Nucleus accumbens (tissue), 56 donors: ENCODE measurements at places on chromosomes 6 and 20.

- no peak for DNase-seq
Observed at GRCh38 chr20:35030136-35030535, 62.5 kb downstream of the TRPC4AP start.

GRCh38 chr6:147381712-147382111 lies 126.8 kb upstream of the SAMD5 start:
- DNase-seq: no peak

- no peak for DNase-seq
Observed at GRCh38 chr6:160782228-160782627, 80.2 kb downstream of the PLG start.

GRCh38 chr6:133724726-133725125 lies 164.2 kb upstream of the TCF21 start:
- no peak for DNase-seq

DNA sequence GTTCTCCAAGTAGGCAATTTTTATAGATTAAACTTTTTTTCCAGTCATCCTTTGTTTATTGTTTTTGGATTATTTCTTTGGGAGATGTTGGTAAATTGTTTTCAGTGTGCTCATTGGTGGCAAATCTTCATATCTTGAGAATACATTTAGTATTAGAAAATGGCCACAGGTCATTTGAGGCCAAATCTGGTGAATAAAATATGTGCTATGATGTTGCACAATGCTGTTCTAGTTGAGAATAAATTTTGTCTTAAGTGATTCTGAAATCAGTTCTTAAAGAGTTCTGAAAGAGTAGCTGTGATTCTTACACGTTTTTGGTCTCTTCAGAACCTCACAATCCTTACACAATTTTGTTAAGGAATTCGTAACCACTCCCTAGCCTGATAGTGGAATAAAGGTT lies 20.1 kb downstream of the CDKAL1 start:
- no peak for DNase-seq

DNA sequence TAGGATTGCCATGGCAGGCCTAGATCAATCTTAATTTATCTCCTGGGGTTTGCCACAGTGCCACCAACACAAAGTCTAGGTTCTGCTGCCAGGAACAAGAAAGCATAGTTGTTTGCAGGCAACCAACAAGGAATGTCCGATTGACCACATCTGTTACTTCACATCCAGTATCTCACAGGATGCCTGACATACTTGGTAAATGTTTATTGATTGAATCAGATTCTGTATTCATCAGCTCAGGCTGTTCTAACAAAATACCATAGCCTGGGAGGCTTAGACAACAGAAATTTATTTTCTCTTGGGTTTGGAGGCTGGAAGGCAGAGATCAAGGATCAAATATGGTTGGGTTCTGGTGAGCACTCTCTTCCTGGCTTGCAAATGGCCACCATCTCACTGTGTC lies 26.3 kb upstream of the MC3R start:
- no peak for DNase-seq

DNA sequence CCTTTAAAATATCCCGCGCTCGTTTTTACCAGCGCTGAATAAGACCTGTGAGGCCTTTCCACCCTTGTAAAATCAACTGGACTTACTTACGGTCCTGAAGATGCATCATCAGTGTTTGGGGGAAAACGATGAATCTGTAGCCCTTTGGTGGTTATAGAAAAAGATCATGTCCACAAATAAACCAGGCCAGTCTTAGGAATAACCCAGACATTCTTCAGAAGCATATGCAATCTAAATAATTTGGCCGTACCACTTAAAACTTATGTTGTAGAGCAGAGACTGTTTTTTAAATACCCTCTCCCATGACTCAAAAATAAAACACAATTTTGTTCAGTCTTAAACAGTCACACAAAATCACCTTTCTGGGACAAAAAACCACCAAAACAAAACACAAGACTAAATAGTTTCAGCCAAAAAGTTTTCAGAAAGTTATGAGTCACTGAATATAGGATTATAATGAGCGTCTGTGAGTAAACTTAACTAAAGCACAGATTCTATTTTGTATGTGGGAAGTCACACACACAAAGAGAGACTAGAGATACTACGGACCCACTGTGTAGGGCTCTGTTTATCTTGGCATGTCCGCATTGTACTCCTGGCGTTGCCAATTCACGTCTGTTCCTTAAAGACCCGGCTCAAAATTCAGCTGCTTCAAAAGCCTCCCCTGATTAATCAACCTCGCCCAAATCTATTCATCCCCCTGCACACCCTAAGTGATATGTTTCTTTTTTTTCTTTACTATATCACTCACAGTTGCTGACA lies 26.5 kb upstream of the SMOC2 start:
- no peak for DNase-seq

GRCh38 chr6:89536231-89536630 lies 102.3 kb downstream of the LYRM2 start:
- no peak for DNase-seq

- no peak for DNase-seq
Observed at GRCh38 chr20:23374441-23374840, 12.5 kb downstream of the GZF1 start.

- no peak for DNase-seq
Observed at GRCh38 chr6:119331663-119332286, 17.8 kb downstream of the MAN1A1 start.

DNA sequence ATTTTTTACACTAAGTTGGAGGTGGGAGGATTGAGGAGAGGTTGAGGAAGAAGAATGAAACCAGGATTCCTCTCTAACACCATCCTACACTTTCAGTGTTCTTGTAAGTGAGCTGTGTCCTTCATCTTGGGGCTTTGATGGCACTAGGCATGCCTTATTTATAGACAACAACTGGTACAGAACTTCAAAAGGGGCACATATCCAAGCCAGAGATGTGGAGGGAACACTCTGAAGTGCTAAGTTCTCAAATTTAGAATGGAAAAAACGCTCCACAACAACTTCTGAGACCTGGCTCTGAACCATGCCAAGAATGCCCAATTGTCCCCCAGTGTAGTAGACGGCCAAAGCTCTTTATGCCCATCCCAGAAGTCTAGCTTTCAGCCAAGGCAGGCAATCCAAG lies 16.2 kb upstream of the PKHD1 start:
- DNase-seq: no peak

- DNase-seq: no peak
Observed at GRCh38 chr20:47117773-47118172, 223.1 kb downstream of the EYA2 start.

DNA sequence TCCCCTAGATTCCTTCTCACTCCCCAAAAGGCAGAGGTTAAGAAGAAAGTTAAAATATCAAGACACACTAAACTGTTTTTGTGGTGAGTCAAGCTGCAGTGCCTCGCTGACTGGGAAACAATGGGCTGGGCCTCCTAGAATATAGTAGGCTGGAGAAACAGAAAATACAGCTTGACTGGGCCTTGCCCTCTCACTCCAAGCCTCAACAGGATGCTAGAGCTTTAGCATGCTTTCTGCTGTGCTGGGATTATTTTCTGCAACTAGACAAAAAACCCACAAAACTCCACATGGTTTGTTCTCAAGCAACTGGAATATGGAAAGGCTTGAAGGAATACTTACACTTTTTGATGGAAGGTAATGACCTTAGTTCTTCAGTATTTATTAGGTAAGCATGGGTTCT lies 27.9 kb downstream of the FOXO3 start:
- no peak for DNase-seq

DNA sequence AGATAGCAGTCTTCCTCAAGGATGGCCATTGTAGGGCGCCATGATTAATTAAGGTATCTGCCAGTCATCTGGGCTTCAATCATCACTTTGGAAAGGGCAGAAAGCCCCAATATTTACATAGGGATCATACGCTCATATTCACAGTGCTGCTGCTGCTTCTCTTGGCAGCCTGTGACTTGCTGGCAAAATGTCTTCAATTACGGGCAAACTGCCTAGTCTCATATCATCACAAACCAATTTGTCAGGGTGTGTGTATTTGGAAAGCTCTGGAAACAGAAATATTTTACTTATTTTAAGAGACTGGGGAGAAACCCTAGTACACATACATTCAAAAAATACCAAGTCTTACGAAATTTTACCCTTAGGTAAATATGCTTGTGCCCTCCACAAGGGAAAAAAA lies 77.6 kb downstream of the SAMD5 start:
- DNase-seq: no peak

- DNase-seq: no peak
Observed at GRCh38 chr6:117929501-117929900, 22.4 kb downstream of the SLC35F1 start.

DNA sequence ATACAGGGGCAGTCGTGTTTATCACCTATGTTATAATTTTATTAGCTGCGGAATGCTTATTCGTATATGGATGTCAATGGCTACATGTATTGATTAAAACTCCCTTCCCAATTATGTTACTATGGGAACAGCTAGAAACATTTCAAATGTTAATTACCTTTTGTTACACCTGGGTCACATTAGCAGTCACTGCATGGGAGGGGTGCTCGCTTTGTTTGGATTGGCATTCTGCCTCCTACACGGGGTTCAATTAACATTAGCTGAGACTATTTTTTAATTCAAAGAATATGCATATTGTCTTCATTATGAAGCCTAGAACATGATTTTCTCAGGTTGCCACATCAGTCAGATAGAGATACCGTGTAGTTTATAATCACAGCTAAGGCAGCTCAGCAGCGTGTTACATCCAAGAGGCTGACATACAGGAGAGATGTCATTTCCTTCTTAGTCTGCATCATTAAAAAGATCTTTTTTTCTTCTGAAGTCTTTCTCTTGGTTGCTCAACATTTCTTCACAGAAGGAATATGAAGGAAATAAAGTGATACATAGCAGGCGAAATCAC lies 76.2 kb upstream of the RPS6KA2 start:
- no peak for DNase-seq

GRCh38 chr6:93992976-93993375 lies 573.6 kb upstream of the EPHA7 start:
- no peak for DNase-seq

DNA sequence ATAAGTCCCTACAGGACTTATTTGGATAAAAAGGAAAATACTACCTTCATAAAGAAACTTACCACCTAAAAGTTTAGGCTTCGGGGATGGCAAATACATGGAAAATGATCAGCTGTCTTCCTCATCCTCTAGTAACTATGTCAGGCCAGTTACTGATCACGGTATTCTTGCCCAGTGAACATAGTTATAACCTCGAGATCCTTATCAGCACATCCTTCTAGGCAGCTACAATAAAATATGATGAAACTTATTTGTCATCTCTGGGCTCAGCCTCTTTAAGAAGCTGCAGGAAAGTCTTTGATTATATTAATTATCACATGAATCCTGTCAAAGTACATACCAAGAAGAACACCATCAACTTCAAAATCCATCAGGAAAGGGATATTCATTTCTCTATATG lies 41.8 kb downstream of the SF3B5 start:
- DNase-seq: no peak

DNA sequence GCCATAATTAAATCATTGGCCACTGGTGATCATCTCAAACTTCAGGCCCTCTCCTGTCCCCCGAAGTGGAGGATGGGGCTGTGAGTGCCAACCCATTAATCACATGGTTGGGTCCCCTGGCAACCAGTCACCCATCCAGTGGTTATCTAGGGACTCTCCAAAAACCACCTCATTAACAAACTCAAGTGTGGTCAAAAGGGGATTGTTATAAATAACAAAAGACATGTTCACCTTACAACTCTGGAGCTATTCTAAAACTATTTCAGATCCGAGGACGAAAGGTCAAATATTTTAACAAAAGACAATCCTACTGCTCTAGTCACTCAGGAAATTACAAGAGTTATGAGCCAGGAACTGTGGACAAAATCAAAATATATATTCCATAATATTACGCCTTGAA lies 95.5 kb upstream of the PRND start:
- DNase-seq: no peak

DNA sequence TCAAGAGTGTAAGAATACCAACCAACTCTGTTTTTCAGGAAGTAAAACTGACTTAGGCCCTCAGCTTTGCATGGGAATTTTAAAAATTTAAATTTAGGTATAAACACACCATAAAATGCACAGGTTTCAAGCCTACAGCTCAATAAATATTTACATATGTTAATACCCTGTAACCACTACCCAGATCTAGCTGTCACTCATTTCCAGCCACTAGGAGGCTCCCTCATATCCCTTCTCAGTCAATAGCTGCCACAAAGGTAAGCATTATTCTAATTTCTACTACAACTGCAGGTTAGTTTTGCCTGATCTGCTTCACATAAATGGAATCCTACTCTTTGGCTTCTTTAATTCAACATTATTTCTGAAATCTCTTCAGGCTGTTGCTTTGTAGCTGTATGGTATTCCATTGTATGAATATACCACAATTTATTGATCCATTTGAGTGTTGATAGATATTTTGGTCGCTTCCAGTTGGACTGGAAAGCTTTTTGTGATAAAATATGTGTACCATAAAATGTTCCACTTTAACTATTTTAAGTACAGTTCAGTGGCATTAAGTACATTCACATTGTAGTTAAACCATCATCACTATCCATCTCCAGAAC lies 32.5 kb upstream of the MEI4 start:
- DNase-seq: no peak

GRCh38 chr6:1574083-1574761 lies 35.5 kb upstream of the FOXC1 start:
- no peak for DNase-seq

DNA sequence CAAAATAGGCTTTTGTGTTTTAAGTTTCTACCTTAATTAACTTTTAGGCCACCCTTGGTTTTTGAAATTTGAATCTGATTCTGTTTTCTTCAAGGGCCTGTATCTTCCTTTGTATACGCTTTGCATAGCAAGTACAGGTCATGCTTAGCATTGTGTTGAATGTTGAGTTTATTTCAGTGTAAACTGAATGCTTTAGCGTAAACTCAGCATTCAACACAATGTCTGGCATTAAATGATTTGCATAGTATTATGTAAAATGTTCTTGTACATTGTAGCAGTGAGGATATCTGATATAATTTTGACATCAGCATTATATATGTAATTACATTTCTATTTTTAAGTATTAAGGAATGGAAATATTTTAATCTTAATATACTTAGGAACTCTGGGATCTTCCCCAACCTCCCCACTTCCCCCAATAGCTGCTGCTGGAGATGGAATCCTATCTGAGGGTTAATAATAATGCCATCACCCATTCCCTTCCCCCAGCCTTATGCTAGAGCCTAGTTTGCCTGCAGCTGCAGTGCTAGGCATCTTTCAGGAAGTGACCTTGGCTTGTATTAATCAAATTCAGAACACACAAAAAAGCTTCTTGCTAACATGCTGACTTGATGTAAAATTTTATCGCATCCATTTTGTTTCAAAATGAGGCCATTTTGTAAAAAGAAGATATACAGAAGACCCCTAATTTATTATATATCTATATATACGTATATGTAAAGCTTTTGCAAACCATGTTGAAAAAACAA lies 73.1 kb downstream of the NCOA3 start:
- no peak for DNase-seq

DNA sequence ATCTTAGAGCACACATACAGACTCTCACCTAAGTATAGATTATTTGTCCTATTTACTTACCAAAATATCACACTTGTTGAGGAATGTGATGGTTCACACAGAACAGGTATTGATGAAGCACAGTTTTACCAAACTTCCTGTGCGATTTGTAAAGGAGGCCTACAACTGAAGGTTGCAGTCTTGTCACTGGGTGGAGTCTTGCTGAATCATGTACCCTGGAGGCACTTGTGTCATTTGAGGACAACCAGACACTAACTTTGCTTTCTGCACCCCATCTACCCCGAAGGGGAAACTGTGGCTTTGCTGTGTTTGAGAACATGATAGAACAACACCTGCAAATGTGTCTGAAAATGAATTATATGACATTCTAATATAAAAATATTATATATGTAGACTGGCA lies 32.4 kb upstream of the HINT3 start:
- no peak for DNase-seq

GRCh38 chr20:41245086-41245707 lies 72.3 kb downstream of the ZHX3 start:
- DNase-seq: peak; percentile 26
